ENCODE measurements at places on chromosomes 2 and 18.

- no peak for DNase-seq
Measured at GRCh38 chr2:47870641-47871540, 35.4 kb downstream of the FBXO11 start.

GRCh38 chr2:226362980-226363379 lies 436.6 kb downstream of the IRS1 start:
- DNase-seq: no peak

DNA sequence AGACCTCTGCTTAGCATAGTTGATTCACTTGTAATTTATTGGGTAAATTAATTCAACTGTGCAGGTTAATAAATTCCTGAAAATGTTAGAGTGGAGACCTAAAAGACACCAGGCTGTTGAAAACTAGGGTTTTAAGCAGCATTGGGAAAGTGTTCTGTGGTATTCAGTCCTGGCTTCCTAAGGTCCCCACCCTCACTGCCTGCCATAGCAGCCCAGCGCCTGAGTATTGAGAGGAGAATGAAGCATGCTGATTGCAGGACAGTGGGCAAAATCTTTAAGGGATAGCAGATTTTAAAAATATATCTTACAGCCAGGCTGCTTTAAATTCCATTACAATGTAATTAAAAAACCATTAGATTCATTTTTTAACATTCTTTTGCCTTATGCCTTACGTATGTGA lies 20.6 kb downstream of the MEIS1 start:
- DNase-seq: no peak

DNA sequence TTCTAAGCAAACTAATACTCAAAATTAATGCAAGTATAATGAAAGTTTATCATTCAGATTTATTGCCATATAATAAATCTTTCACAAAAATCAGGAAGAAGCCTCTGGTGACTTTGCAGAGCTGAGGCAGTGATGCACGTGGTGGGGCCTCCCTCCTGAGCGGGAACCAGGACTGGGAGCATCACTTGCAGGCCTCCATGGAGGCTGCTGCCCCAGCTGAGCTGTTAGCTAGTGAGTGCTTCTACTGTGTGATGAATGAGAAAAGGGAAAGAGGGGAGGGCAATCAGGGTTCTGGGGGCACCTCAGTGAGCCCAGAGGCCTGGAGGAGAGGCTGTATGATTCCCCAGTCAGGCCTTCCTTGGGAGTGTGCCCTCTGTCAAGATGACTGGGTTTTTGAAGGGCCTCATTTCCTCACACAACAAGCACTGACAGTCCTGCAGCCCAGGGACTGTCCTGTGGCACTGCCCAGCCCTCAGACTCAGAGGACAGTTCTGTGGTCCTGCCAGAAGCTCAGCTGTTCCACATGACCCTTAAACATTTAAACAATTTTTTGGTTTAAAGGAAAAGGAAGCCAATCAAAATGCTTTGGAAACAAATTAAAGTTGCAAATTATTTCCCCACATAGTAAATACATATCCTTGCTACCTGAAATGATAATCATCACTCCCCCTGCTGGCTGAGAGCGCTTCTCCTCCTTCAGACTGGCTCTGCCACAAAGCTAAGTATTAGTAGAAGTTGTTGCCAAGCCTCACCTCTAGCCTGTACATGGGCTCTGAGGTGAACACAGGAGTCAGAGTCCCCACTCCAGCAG lies 90.9 kb upstream of the SMAD7 start:
- no peak for DNase-seq

Measured in stimulated activated CD8-positive, alpha-beta memory T cell treated with anti-CD3 and anti-CD28 coated beads, Interleukin-4, amount 100 ng/mL, for 24 hours (primary cell).